ENCODE measurements at places on chromosomes 16 and 17.

GRCh38 chr17:7219229-7219811 is 316 bp downstream of the DLG4 start:
- peak; percentile 0 for DNase-seq

GRCh38 chr17:80339731-80340456 is 75.1 kb upstream of the ENDOV start:
- DNase-seq = no peak

DNA sequence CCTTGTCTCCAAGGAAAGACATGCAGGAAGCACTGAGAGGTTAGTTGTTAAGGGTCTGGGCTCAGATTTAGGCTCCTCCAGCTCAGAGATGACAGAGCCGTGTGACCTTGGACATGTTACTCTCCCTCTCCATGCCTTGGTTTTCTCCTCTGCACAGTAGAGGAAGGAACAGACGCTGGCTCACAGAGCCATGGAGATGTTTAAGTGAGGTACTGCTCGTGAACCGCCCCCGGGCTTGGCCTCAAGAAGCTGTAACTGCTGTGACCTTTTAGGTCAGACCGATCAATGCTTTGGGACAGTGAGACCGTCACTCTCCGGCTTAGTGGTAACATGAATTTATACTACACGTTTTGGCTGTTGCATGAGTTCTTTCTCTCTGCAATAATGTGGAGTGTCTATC is 197.4 kb downstream of the C16orf95 start:
- no peak for DNase-seq

DNA sequence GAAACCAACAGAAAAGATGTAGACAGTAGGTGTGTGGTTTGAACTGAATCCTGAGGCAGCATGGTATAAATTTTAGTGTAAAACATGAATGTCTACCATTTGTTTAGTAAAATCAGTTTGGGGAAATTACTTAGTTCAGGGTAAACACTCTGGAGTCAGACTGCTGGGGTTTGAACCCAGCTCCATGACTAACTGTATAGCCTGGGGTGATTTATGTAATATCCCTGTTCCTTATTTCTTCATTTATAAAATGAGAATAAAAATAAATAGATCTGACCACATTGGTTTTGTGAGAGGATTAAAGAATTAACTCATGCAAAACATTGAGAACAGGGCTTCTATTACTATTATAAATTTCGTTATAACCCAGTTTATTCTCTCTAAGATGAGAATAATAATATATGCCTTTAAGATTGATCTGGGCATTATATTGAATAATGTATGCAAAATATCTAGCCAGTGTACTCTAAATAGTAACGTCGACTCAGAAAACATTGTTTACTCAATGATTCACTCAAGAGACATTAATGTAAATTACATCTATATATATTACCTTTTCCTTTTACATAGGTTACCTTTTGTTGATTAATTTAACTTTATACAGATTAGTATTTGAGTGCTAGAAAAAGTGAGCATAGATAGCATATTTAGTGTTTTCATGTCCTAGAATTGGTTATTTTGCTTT is 120.6 kb upstream of the KCNJ16 start:
- no peak for DNase-seq
